ENCODE measurements at places on chromosomes 7 and 10. TPM values are rescaled to one million over a fixed set of nuclear protein-coding genes. Genes with fewer than 3 reads are reported as not detected.
A peak's percentile ranks its signal among the peaks of the same experiment; 100 is the strongest.

The ZNF239 gene
- total RNA-seq: 1.7 TPM

The VIPR2 gene
- not detected for total RNA-seq

The GPR146 gene
- total RNA-seq: 0.72 TPM

The LDB3 gene
- 1.1 TPM for total RNA-seq

The GIMAP8 gene
- not detected for total RNA-seq

The ZCWPW1 gene
- 1.2 TPM for total RNA-seq

The OR13A1 gene
- not detected for total RNA-seq

The UNCX gene
- not detected for total RNA-seq

The GIMAP2 gene
- not detected for total RNA-seq

The DOCK1 gene
- total RNA-seq: 60.4 TPM

The TMEM213 gene
- total RNA-seq: not detected

The TLX1 gene
- total RNA-seq: not detected

The NKX2-3 gene
- not detected for total RNA-seq

The DPP6 gene
- total RNA-seq: not detected

DNA sequence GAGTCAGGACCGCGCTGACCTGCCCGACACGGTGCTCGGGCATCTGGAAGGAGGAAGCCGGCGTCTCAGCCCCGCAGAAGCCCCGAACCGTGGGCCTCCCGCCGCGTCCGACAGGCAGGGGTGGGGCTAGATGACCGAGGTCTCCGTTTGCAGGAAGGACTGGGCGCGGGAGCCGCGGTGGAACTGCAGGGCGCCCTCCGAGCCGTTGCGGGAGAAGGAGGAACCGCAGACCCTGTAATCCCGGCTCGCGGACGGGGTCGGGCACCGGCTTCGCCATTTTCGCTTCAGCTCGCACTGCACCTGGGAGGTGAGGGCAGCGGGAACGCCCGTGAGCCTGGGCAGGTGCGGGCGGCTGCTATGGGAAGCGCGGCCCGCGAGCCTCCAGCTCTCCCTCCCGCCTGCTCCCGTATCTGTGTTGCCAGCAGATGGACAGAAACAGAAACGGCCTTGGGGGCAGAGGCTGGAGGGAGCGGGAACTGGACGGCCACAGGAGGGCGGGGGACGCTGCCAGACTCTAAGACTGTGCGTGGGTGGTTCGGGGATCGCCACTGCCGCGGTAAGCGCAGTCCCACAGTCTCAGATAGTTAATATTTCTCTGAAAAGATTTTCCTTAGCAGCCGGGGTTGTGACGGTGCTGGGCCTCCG, 114.1 kb downstream of the VIPR2 start:
- peak; percentile 45 for DNase-seq

- DNase-seq: no peak
Measured at GRCh38 chr7:87344446-87344845, 1.0 kb upstream of the CROT start.

- DNase-seq: no peak
Measured at GRCh38 chr10:110462166-110463095, 35.3 kb upstream of the DUSP5 start.

- DNase-seq: no peak
Measured at GRCh38 chr7:2101630-2102374, 130.9 kb downstream of the MAD1L1 start.

DNA sequence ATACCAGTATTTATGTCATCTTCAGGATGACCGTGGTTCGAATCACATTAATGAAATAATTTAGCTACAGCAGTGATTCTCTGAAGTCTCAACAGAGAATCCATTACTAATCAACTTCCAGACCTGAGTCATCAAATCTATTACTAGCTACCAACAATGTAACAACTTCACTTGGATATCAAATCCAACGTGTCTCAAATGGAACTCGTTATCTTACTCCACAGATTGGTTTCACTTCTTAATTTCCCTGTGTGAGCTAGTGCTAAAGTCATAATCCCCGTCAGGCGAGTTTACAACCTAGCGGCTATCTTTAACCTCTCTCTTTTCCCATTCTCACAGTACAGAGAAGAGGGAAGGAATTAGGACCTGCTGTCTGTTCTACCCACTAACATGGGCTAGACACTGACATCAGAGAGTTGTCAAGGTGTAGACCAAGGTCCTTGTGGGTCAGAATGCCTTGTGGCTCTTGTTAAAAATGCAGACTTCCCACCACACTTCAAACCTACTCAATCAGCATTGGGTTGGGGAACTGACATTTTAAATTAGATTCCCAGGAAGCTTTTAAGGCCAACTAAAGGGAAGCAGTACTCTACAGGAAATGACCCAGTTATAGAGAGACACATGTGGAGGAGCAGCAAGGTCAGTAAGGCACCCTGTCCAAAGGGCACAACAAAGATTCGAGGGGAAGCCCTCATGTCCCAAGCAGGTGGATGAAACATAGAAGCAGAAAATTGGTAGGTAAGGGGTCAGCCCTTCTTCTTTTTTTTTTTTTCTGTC, 57.3 kb upstream of the GSAP start:
- DNase-seq: no peak

DNA sequence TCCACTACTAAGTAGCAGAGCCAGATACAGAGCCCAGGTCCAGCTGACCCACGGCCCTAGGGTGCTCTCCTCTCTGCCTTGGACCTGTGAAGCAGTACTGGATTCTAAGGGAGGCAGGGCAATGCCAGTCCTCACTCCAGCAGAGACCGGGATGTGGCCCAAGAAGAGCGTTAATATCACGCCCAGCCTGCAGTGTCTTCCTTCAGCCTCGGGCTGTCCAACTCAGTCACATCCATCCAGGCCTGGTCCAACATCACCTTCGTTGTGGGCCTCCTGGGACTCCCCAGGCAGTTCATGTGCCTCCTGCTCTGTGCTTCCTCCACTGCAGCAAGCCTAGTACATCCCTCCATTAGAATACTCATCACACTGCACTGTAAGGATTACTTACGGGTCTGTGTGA, 114.5 kb downstream of the GRID1 start:
- DNase-seq: no peak

- no peak for DNase-seq
Measured at GRCh38 chr10:88012641-88013040, 149.2 kb downstream of the PTEN start.

DNA sequence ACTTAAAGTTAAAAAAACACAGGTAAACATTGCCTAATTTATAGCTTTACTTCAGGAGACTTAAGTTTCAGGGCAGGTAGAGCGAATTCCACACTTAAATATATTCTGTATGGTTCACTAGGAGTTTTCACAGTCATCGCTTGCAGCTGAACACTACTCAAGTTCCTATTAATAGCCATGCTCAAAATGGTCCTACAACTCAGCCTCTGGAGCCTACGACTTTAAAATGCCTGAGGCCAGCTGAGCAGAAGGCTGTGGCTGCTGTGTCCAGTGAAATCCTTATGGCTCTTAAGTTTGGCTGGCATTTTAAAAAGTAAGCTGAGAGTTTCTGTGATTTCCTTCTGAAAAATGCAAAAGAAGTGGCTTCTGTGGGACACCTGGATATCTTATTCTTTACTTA, 105.4 kb upstream of the GLI3 start:
- DNase-seq: no peak

DNA sequence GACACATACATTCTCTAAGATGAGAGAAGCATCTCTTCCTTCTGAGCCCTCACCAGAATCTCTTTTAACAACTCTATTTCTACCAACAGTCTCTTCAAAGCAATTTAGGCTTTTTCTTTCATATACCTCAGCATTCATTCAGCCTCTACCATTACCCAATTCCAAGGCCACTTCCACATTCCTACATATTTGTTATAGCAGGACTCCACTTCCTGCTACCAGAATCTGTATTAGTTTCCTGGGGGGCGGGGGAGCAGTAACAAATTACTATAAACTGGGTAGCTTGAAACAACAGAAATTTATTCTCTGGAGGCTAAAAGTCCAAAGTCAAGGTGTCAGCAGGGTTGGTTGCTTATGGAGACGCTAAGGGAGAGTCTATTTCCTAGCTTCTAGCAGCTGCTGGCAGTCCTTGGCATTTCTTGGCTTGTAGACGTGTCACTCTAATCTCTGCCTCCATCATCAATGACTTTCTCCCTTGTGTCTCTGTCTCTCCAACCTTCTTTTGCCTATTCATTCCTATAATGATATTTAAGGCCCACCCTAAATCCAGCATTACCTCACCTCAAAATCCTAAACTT, 7.4 kb downstream of the PRPS1L1 start:
- DNase-seq: no peak

GRCh38 chr10:60230892-60231291, 158.8 kb downstream of the ANK3 start:
- no peak for DNase-seq

GRCh38 chr7:79494046-79494445, 40.6 kb upstream of the MAGI2 start:
- no peak for DNase-seq

GRCh38 chr7:26367219-26367711, 75.6 kb downstream of the SNX10 start:
- DNase-seq: no peak

- no peak for DNase-seq
Measured at GRCh38 chr10:69692891-69693290, 62.8 kb downstream of the FAM241B start.

- DNase-seq: no peak
Measured at GRCh38 chr10:96700374-96701099, 19.8 kb downstream of the PIK3AP1 start.

- no peak for DNase-seq
Measured at GRCh38 chr10:96093948-96094347, 36.1 kb upstream of the ZNF518A start.

- DNase-seq: no peak
Measured at GRCh38 chr10:101901340-101901739, 57.7 kb upstream of the KCNIP2 start.

GRCh38 chr7:79998363-79998762, 136.3 kb upstream of the GNAI1 start:
- no peak for DNase-seq

DNA sequence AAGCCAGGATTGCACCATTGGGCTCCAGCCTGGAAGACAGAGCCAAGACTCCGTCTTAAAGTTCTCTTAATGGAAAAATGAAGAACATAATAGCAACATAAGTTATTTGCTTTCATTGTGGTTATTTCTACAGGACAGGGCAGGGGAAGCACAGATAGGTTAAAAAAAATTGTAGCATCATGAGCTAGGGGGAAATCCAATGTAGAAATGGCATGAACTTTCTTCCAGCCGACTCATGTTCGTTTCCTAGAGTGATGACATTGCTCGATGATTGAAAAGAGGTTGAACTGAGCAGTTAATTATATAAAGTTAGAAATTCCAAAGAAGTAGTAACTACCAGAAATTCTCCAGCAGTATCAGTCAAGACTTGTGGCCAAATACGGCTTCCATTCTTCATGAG, 64.9 kb downstream of the DAGLB start:
- DNase-seq: no peak

DNA sequence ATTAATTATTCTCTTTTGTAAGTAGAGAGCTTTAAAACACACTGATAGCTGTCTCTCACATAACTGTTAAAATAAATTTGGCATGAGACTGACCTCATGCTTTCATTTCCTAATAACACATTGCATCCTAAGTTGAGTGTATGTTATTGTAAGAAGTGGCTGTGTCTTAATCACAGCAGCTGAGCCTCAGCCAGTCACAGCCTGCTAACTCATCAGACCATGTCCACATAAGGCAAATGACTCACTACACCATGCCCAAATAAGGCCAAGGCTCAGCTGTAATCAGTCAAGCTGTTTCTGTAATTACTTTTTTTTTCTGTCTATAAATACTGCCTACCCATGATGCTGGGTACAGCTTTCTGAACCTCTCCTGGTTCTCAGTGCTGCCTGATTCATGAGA, 860.9 kb downstream of the XPNPEP1 start:
- DNase-seq: no peak

GRCh38 chr10:34228066-34228465, 587.0 kb downstream of the PARD3 start:
- DNase-seq: peak; percentile 57

GRCh38 chr10:126584836-126585235, 85.7 kb downstream of the C10orf90 start:
- DNase-seq: no peak

- peak; percentile 31 for DNase-seq
Measured at GRCh38 chr10:119030421-119031250, 1.1 kb downstream of the NANOS1 start.

- DNase-seq: no peak
Measured at GRCh38 chr10:44053391-44053790, 331.5 kb downstream of the CXCL12 start.

- no peak for DNase-seq
Measured at GRCh38 chr10:93915598-93915997, 21.8 kb downstream of the SLC35G1 start.

- DNase-seq: no peak
Measured at GRCh38 chr10:72704117-72704516, 12.2 kb downstream of the MCU start.

- peak; percentile 96 for DNase-seq
Measured at GRCh38 chr7:101882595-101883564, 65.5 kb downstream of the CUX1 start.

- DNase-seq: no peak
Measured at GRCh38 chr10:123068087-123068853, 59.5 kb downstream of the ACADSB start.

DNA sequence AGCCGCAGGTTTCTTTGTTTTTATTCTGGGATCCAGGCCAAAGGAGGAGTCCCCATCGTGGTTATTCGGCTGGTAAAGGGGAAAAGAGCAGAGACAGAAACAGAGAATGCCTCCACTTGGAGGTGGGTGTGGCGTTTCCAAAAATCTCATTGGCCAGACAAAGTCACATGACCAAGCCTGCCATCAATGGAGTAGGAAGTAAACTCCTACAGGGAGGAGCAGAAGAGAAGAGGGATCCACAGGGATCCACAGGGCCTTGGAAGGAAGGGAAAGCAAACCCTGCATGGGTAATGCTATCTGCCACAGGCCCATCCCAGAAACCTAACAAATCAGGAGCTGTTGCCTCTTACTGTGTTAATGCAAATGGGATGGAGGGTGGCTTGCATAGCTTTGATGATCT, 425.7 kb upstream of the GALNT17 start:
- no peak for DNase-seq

GRCh38 chr10:122957474-122957873, 3.4 kb upstream of the C10orf88 start:
- no peak for DNase-seq

GRCh38 chr7:27166531-27167505, 1.5 kb upstream of the HOXA9 start:
- DNase-seq: peak; percentile 83

GRCh38 chr10:51691135-51691534, 8.3 kb downstream of the CSTF2T start:
- DNase-seq: no peak

GRCh38 chr7:518630-519483, 789 bp downstream of the PDGFA start:
- peak; percentile 80 for DNase-seq

DNA sequence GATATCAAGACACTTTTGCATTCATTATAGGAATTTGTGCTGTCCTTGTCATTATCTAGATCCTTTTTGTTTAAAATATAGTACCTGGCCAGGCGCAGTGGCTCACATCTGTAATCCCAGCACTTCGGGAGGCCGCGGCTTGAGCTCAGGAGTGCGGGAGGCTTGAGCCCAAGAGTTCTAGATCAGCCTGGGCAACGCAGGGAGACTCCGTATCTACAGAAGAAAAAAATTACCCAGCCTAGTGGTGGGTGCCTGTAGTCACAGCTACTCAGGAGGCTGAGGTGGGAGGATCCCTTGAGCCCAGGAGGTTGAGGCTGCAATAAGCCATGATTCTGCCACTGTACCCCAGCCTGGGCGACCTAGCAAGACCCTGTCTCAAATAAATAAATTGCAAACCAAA, 621 bp upstream of the MORN4 start:
- no peak for DNase-seq
